ENCODE measurements at places on chromosomes 1 and 21.

- no peak for DNase-seq
Measured at GRCh38 chr1:211731456-211732292, 56.3 kb upstream of the NEK2 start.

DNA sequence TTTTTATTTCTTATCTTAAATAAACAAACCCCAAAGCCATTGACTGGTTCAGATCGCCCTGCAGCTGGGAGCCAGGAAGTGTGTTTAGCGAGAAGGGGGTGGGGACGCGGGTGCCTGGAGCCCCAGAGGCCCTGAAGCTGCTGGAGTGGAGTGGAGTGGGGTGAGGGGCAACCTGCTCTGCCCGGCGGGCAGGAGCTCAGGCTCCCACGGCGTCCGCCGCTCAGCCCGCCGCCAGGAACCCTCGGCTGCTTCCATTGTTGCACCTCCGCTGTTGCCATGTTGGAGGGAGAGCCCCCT is 673 bp downstream of the PIK3C2B start:
- no peak for DNase-seq

GRCh38 chr21:14076143-14076806 is 134.5 kb downstream of the LIPI start:
- DNase-seq: no peak

- no peak for DNase-seq
Measured at GRCh38 chr1:43789604-43790550, 82.5 kb downstream of the ST3GAL3 start.

- no peak for DNase-seq
Measured at GRCh38 chr1:236476019-236476418, 47.8 kb upstream of the LGALS8 start.

DNA sequence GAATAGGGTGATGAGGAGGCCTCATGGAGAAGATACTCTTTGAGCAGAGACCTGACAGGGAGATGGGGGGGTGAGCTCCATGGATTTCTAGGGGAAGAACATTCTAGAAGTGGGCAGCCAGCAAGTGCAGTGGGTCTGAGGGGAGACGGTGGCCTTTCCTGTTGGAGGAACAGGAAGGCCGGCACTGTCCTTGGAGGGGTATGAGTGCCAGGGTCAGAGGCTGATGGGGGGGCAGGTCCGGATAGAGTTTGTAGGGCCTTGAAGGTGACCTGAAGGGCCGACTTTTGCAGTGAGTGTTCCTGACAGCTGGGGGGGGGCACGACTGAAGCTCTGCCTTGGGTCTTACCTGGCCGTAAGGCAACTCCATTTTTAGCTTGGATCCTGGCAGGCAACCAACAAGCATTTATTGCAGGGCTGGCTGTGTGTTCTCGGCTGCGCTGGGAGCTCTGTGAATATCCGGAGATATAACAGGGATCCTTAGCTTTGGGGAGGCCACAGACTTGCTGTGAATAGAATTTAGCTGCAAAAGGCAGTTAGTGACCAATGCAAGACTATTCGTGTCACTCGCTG is 130.6 kb downstream of the MRPS6 start:
- DNase-seq: no peak

DNA sequence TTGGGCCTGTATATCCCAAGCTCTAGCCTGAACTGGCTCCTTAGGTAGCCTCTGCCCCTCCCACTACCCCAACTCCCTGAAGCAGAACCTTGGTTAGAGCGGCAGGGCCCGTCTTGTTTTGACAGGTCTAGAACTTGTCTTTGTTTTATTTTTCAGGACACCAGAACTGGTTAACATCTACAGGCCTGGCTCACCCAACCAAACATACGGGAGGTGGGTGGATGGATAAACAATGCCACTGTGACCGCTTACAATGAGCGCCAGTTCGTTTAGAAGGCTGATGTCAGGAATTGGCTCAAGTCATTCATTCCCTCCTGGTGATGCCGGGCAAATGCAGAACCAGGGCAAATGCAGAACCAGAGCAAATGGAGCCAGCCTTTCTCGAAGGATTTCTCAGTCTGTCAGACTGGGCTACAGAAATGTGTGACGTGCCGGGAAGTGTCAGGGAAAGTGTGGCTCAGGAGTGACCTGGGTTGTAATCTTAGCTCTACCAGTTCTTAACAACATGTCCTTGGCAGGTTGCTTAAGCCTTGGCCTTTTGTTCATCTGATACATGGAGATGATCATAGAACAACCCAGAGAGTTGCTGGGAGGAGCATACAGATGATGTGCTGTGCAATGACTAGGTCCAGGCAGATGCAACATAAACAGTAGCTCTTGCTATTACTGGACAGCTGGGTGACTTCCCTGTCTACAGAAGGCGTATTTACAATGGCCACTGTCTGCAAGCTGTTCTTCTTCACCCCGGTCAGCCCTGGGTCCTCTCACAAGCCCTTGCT is 30.5 kb upstream of the BTG2 start:
- DNase-seq: no peak

DNA sequence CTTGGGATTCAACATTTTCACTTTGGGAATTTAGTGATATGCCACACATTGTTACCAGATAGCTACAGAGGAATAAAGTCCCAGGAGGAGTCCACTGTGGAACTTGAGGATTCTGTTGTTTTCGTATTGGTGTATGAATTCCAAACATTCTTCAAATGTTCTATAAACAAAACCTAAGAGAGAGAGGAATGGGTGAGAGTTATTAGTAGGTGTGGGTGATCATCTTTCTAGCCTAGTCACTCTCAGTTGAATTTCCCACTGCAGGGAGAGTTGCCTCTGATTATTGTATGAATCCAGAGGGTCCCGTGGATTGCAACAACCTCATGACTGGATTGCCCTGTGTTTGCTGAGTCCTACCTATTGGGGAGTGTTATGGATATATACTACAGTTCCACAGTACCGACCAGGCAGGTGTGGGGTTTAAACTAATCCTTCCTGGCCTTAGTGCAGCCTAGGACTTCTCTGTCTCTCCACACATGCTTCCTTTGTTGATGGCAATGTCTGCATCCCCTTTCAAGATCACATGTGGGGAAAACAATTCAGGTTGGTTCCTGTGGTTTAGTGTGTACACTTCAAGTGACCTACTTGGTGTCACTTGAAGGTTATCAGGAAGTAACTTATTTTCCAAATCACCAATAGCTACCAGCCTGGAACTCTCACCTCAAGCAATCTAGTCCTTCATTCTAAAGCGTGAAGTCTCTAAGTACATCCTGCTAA is 91.8 kb downstream of the ADCY10 start:
- DNase-seq: no peak

GRCh38 chr1:936348-937264 is 12.9 kb downstream of the SAMD11 start:
- no peak for DNase-seq

DNA sequence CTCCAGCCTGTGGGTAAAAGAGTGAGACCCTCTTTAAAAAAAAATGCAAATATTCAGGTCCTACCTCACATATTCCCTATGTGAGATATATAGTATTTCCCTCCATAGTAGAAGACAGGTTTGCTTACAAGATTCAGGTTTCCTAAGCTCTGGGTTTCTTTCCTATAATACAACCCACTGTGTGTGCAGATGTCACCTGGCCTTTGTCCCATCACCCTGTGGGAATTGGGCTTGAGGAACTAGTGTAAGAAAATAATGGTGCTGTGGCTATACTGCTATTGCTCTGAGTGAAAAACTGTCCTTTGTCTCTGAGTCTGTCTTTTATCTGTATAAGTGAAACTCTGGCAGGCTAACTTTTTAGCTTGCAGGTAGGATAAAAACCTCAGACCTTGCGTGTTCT is 13.0 kb downstream of the C1orf146 start:
- DNase-seq: no peak

- DNase-seq: no peak
Measured at GRCh38 chr1:208054911-208055379, 144.0 kb upstream of the CD34 start.

DNA sequence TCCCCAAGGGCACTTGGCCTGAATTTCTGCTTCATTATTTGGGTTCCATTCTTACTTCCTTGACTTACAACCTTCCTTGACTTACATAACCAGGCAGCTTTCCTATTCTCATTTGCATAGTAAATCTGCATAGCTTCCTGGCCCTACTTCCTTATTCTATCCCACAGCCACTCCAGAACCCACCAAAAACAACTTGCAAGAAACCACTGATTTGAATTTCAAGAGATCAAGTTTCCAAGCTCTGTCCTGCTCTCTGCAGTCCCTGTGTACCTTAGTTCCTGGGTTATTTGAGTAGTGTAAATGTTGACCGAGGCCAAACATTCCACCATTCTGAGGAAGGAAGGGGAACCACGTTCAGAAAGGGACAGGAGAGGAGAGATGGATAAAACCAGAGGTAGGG is 603.3 kb downstream of the PTPRC start:
- no peak for DNase-seq

GRCh38 chr1:160911925-160912324 is 26.9 kb upstream of the ITLN1 start:
- no peak for DNase-seq

DNA sequence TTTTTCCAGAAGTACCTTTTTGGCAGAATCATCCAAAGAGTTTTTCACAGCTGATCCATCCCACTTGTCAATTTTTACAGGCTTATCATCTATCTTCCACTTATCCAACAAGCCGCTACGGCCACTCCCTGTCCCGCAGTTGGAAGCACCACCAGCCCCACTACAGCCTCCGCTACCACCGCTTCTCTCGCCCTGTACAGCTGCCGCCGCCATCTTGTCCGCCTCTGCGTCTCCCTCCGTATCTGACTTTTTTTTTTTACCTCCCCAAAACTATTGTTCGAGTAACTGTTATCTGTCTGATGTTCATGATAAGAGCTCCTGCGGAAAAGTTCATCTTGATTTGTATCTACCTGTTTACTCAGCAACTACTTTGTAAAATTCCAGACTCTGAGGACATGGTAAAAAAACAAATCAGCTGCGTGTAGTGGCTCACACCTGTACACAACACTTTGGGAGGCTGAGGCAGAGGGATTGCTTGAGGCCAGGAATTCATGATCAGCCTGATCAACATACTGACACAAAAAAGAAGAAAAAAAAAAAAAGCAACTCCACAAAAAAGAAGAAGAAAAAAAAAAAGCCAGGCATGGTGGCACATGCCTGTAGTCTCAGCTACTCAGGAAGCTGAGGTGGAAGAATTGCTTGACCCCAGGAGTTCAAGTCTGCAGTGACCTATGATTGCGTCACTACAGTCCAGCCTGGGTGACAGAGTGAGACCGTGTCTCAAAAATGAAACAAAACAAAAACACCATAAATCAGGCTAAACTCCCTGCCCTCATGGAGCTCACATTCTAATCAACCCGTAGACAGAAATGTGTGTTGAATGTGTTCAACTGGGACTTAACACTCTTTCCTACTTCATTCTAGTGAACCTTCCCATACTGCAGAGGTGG is 8.0 kb upstream of the EYA3 start:
- no peak for DNase-seq

- DNase-seq: no peak
Measured at GRCh38 chr21:43712268-43712942, 6.5 kb upstream of the PDXK start.

DNA sequence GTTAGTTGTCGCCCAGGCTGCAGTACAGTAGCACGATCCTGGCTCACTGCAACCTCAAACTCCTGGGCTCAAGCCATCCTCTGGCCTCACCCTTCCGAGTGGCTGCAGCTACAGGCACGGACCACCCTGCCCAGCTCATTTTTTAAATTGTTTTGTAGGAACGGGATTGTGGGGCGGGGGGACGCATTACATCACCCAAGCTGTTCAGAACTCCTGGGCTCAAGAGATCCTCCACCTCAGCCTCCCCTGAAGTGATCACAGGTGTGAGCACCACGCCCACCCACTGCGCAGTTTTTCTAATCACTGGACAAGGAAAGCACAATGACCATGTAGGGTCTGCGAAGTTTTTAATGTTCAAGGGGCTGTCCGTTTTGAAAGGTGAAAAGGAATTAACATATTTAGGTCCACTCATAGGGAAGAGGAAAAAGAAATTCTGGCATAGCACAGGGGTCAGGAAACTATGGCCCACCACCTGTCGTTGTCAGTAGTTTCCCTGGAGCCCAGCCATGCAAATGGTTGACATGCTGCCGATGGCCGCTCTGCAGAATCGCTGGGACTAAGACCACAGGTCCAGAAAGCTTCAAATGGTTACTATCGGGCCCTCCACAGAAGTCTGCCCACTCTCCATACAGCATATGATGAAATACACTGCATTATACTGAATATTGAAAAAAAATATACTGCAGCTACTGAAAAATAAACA is 26.0 kb downstream of the SETD4 start:
- no peak for DNase-seq

DNA sequence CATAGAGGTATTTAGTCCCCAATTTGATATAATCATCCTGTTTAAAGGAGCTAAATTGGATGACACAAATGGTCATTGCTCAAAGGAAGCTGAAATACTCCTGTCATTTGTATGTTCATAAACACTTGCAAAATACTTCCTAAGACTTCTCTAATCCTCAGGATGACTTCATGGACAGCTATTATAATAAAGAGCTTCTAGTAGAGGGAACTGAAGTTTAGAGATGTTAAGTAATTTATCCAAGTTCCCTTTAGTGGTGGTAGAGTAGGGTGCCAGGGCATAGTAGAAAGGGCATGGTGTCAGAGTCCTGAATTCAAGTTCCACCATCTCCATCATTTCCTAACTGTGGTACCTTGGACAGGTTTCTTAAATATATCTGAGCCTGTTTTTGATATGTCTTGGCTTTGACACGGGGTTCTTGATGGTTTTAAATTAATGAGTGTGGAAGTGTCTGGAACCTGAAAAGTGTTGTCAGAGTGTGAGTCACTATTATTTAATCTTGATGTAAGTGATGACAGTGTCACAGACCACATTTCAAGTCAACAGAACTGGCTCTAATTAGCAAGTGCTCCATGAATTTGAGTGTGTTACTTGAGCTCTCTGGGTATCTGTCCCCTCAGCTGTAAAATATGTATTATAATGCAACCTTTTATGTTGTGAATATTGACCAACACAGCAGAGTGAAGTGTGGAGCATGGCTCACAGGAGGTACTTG is 12.1 kb upstream of the GBP6 start:
- no peak for DNase-seq

DNA sequence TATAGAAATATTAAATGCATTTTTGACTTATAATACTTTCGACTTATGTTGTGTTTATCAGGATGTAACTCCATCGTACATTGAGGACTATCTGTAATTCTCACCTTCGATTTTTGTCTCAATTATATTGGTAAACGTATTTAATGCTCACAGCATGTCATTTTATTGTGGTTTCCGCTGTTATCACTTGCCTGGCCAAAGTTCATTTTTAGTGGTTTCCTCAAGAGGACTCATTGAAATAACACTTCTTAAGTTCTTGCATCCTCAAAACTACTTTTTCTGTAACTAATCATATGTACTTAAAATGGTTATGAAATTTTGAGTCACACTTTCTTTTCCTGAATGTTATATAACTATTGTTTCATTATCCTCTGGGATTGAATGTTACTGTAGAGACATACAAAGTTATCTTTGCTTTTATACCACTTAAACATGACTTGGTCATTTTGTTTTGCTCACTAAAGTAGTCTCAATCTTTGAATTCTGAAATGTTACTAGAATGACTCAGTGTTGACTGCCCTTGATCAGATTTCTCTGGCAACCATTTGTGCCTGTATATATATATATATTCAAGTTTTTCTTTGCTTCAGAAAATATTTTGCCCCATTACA is 289.6 kb upstream of the PROX1 start:
- DNase-seq: no peak
